Vagina (tissue), 2 donors: ENCODE measurements at places on chromosomes 2 and 18.

- no peaks in the 10 kb centered on the region for H3K36me3 ChIP-seq
- no peak overlapping the region for H3K4me3 ChIP-seq
- DNase-seq, result no peak
- H3K27me3 ChIP-seq, result no peaks in the 10 kb centered on the region
- no peak overlapping the region for H3K27ac ChIP-seq
These were observed 487.2 kb downstream of the GALR1 start for GRCh38 chr18:77736842-77737241.

DNA sequence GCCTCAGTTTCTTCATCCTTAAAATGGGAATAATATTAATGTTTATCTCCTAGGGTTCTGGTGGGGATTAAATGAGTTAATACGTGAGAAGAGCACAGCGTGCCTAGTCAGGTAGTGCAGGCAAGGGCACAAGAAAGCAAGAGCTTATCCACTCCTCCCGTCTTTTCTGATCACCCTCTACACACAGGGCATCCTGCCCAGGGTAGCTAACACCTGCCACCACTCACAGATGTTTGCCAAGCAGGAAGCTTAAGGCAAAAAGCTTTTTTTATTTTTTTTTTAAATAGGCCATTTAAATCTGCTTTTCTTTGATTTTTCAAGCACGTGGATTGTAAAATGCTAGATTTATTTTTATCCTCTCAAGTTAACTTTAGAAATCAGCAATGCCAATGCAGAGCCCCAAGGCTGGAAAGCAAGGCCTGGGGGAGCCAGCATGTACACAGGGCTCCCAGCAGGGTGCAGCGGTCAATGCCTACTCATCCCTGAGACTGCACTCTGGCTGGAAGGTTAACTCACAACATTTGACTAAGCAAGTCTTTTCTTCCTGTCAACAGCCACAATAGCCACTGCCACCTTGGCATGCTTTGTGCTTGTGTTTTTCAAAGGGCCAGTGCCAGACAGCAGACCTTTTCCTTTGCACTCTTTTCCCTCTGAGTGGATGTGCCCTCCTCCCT is 86.5 kb upstream of the ACAA2 start:
- DNase-seq, result no peak
- no peaks in the 10 kb centered on the region for H3K4me1 ChIP-seq
- peaks cover 8% of the 10 kb centered on the region for H3K36me3 ChIP-seq
- no peaks in the 10 kb centered on the region for H3K27me3 ChIP-seq
- H3K27ac ChIP-seq, result no peak overlapping the region
- no peak overlapping the region for H3K4me3 ChIP-seq

- H3K4me3 ChIP-seq, result no peak overlapping the region
- no peaks in the 10 kb centered on the region for H3K27me3 ChIP-seq
- no peaks in the 10 kb centered on the region for H3K36me3 ChIP-seq
- H3K27ac ChIP-seq, result no peak overlapping the region
These were observed 469.0 kb downstream of the SLC4A3 start for GRCh38 chr2:220096406-220096805.

DNA sequence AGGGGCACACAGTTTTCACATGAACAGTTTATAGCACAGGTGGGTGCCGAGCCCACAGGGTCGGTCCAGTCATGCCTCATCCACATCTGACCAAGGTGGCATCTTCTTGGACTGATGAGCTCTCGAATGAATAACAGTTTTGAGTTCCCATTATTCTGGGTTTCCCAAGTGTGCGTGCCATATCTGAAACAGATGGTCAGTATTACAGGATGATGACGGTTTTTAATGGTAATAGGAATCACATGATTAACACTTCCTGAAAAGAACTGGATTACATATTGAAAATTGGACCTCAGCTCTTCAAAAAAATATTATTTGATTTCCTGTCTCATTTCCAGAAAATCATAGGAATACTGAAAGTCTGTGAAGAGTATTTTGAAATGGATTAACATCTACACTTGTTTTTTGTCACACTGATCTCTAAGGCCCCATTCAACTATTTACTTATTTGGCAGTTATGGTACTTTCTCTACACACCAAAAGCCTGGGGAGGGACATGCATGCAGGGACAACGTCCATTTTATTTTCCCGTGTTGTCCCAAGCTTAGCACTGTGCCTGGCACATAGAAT is 22.2 kb upstream of the NAB1 start:
- DNase-seq, result no peak
- no peaks in the 10 kb centered on the region for H3K27me3 ChIP-seq
- no peak overlapping the region for H3K27ac ChIP-seq
- no peak overlapping the region for H3K4me3 ChIP-seq
- peaks cover 18% of the 10 kb centered on the region for H3K4me1 ChIP-seq

DNA sequence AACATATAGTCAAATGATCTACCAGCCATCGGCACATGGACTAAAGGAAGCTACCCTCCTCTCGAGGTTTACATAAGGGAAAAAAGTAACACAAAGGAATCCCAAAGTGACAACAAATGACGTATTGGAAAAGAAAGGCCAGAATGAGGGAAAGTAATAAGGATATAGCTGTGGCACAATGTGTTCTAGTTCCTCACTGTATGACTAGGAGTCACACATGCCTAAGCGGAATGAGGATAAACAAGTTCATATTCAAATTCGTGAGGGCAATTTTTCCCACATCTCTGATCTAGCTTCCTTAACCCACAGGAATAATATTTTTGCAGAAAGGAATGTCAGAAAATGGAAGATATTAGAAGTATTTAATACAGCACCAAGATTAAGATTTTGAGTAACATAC is 162.3 kb upstream of the PID1 start:
- no peaks in the 10 kb centered on the region for H3K27me3 ChIP-seq
- H3K4me3 ChIP-seq, result no peak overlapping the region
- no peaks in the 10 kb centered on the region for H3K4me1 ChIP-seq
- H3K27ac ChIP-seq, result no peak overlapping the region
- H3K36me3 ChIP-seq, result no peaks in the 10 kb centered on the region

DNA sequence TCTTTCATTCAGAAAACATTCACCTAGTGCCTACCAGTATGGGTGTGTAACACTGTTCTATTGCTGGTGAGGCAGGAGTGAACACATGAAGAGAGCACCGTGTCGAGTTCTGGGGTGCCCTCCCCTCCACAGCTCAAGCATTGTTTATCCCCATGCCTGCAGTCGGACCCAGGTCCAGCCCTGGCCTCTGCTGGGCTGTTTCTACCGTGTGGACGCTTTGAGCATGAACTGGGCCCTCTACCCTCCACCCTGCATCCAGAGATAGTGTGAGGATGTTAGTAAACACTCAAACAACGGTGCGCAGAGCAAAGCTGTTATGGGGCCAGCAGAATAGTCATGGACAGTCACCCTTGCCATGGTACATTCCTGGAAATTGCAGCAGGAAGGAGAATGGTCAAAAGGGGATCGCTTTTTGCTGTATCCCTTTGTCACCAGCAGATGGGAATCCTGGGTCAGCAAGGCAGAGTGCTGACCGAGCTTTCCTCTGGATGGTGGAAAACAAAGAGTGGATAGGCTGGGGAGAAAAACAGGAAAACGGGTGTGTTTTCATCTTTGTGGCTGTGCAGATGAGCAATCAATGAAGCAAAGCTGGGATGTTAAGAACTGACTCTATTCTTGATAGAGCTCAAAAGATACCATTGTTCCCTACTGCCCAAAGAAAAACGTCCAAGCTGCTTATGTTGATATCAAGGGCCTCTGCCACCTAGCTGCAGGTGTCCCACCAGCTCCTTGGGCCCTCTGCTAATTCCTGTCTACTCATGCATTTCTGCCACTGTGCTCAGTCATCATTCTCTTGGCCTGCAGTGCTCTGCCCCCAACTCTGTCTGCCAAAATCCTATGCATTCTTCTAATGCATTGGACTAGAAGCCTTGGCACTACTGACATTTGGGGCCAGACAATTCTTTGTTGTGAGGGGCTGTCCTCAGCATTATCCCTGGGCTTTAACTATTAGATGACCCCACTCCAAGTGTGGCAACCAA is 38.7 kb downstream of the REEP1 start:
- DNase-seq, result peak; percentile 8
- H3K36me3 ChIP-seq, result no peaks in the 10 kb centered on the region
- H3K27ac ChIP-seq, result no peak overlapping the region
- H3K27me3 ChIP-seq, result no peaks in the 10 kb centered on the region
- H3K4me1 ChIP-seq, result peaks cover 24% of the 10 kb centered on the region
- no peak overlapping the region for H3K4me3 ChIP-seq

- no peaks in the 10 kb centered on the region for H3K4me1 ChIP-seq
- H3K36me3 ChIP-seq, result no peaks in the 10 kb centered on the region
- H3K27ac ChIP-seq, result no peak overlapping the region
- no peak for DNase-seq
- H3K27me3 ChIP-seq, result no peaks in the 10 kb centered on the region
- no peak overlapping the region for H3K4me3 ChIP-seq
These were observed 181.3 kb downstream of the TMX3 start for GRCh38 chr18:68533641-68534040.

DNA sequence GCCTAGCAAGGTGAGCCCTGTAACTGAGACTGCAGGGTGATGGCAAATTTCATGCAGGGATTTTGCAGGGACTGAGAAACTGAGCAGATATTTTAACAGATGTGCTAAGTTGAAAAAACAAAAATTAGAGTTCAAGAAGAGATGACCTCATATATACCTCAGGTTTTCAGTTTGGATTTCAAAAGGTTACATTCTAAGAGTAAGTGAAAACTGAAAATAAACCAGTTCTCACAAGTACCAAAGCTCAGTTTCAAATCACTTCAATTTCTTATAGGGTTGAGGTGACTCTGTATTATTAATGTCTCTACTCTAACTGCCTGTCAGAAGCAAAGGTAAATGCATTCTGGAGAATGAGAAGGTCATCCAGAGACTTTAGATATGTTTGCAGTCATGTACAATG is 237.4 kb upstream of the VRK2 start:
- no peak overlapping the region for H3K4me3 ChIP-seq
- no peaks in the 10 kb centered on the region for H3K36me3 ChIP-seq
- H3K27ac ChIP-seq, result no peak overlapping the region
- H3K27me3 ChIP-seq, result no peaks in the 10 kb centered on the region
- H3K4me1 ChIP-seq, result no peaks in the 10 kb centered on the region
- DNase-seq, result no peak

DNA sequence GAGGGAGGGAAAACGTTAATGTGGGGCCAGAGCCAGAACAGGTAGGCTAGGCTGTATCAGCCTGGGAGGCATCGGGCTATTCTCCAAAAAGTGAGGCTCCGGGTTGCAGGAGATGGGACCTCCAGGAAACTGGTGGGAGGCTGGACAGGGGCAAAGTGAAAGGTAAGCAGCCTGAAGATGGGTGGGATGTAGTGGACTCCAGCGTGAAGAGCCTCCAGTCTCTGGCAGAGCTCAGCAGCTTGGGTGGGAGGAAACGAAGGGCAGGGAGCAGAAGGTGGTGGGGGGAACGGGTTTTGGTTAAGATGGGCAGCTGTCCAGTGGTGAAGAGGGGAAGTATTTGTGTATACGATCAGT is 3.1 kb upstream of the EMX1 start:
- no peaks in the 10 kb centered on the region for H3K36me3 ChIP-seq
- H3K27me3 ChIP-seq, result peaks cover 36% of the 10 kb centered on the region
- peaks cover 42% of the 10 kb centered on the region for H3K4me1 ChIP-seq
- no peak overlapping the region for H3K27ac ChIP-seq

DNA sequence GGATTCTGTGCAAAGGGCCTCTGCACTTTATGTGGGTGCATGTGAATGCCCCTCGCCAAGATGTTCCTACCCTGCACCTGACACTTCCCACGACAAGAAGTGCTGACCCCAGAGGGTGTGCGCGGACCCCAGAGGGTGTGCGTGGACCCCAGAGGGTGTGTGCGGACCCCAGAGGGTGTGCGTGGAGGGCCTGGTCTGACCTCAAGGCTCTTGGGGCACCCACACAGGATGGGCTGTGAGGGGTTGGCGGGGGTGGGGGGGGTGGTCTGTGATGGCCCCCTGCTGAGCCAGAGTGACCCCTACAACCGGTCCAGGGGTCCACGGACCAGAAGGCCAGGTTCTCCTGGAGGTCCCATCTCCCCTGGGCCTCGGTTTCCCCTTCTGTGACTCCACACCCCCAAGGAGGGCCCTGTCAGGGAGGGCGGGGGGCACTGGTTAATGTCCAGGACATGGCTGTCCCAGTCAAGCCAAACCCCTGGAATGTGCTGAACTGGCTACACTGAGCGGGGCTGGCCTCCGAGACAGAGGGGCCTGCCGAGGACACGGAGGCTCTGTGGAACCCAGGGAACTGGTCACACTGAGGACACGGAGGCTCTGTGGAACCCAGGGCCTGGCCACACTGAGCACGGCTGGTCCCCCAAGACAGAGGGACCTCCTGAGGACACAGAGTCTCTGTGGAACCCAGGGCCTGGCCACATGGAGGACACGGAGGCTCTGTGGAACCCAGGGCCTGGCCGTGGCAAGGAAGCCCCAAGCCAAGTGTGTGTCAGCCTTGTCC is 3.1 kb downstream of the NEU4 start:
- no peaks in the 10 kb centered on the region for H3K4me1 ChIP-seq
- H3K27me3 ChIP-seq, result no peaks in the 10 kb centered on the region
- peak; percentile 81 for DNase-seq
- no peaks in the 10 kb centered on the region for H3K36me3 ChIP-seq

DNA sequence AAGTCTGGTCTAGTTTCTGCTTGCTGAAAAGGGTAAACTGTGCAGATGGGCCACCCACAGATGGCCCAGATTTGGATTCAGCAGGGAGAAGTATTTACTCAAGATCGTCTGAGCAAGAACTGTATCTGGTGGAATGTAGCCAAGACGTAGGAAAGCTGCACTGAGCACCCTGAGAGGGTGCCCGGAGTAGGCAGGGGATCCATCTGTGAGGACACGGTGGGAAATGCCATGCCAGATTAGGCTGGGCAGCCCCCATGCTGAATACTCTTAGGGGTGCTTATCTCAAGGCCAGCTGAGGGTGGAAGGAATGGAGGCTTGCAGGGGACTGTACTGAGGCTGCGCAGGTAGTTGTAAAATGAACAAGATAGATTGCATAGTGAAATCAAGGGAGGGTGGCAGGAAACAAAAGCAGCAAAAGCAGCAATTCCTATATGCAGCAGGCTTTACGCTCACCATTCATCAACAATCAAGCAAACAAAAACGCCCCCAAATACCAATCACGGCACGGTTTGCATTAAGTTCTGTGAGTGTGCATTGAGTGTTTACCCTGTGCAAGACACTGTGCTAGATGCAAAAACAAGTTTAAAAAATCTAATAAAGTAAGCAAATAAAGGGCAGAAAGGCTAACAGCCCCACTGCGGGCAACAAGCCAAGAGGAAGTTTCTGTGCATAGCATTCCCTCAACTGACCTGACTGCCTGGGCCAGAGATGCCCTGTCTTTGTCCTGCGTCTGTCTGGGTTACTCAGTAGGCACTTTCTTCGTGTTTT is 32.2 kb upstream of the LPIN2 start:
- no peaks in the 10 kb centered on the region for H3K4me1 ChIP-seq
- H3K27me3 ChIP-seq, result no peaks in the 10 kb centered on the region
- H3K36me3 ChIP-seq, result no peaks in the 10 kb centered on the region
- H3K27ac ChIP-seq, result no peak overlapping the region

GRCh38 chr2:20524412-20525040 is 77.7 kb downstream of the RHOB start:
- no peaks in the 10 kb centered on the region for H3K27me3 ChIP-seq
- no peak for DNase-seq
- H3K4me3 ChIP-seq, result no peak overlapping the region
- no peak overlapping the region for H3K27ac ChIP-seq
